NCI-H526 treated with DMSO at 0.1 percent for 48 hours (cell line): ENCODE measurements at places on chromosomes 5 and 9.

DNA sequence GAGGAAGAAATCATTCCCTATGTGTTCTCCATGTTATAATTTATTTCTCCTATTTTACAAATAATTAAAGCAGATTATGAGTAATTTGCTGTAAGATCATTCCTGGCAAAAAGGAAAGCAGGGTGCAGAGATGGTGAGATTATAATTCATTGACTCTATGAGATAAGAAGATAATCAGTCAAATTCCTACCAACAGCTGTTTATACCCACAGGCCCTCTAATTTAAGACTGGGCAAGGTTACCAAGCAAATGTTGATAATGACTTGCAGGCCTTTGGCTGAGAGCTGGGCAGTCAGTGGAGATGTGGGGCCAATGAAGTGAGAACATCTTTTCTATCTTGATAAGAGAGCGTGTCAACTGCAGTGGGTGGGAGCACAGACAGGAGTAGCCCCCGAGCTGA, 222.7 kb downstream of the ICE1 start:
- DNase-seq = no peak

DNA sequence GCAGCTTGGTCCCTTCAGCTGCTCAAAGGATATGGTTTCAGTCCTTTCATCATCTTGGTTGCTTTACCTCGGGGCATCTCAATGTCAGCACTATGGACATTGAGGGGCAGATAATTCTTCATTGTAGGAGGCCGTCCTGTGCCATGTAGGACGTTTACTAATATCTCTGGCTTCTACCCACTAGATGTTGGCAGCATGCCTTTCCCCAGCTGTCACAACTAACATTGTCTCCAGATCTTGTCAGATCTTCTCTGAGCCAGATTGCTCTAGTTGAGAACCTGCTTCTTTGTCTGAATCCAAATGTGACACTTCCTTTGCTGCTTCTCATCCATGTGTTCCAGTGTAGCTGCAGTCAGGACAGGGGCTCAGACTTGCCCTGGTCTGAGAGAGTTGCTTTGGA, 10.3 kb downstream of the PTPA start:
- DNase-seq = no peak

GRCh38 chr9:12972608-12973589, 198.1 kb downstream of the LURAP1L start:
- no peak for DNase-seq

GRCh38 chr9:7910426-7911020, 110.9 kb upstream of the DMAC1 start:
- DNase-seq = no peak

DNA sequence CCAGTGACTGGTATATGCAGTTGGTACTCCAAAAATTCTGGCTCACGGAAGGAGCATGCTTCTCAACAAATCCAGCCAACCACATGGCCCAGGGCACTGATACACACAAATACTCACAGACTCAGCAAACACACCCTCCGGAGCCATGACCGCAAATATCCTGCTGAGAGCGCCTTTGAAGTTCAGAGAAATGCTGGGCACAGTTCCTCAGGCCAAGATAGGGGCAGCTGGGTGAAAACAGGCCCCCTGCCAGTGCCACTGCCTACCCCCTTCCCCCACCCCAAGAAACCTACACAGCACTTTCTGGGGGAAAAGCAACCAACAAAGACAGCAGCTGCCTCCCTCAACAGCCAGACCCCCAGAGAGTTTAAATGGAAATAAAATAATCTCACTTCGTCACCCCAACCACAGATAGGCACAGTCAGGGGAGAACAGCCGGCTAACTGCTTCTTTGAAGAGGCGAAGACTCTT, 120.0 kb downstream of the C5orf15 start:
- DNase-seq = no peak

DNA sequence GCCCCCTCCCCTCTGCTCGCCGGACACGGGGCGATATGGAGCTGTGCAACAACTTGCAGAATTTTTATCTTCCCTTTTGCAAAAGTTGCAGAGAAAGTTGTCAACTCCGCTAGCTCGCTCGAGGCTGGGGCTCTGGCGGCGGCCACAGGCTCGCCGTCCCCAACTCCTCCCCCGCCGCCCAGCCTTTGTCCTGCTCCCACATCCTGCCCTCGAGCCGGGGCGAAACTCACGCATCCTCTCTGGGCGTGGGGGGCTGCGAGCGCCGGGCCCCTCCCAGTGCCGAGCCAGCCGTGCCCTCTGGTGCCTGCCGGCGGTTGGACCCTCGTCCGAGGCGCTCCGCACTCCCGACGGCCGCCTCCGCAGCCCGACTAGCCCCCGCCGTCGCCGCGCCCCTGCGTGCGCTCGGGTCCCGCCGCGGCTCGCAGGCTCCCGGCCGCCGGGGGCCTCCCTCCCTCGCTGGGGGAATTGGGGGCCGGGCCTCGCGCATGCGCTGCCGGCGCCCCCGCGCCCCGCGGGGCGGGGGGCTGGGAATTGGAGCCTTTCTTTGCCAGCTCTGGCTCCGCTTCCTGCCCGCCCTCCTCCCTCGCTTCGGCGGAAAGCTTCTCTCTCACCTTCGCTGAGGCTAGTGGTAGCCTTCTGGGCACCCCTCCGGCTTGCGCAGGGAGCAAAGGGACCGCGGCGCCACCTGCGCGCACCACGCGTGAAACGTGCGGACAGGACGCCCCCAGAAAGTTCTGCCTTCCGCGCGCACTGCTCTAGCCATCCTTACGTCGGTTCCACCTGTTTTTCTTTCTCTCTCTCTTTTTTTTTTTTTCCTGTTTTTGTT, at the start of gene CCNJL:
Gene CCNJL (minus strand): TSS at position 431 of the 826 bp plus-strand sequence. CDS start 641 bp downstream, outside the sequence.
- no peak for DNase-seq

- peak; percentile 10 for DNase-seq
These were observed 77.1 kb downstream of the MRPS27 start for GRCh38 chr5:72242796-72243475.

- DNase-seq = no peak
These were observed 447.3 kb upstream of the ARRDC3 start for GRCh38 chr5:91830361-91830953.

GRCh38 chr9:78300209-78300608, 3.3 kb downstream of the PSAT1 start:
- DNase-seq = no peak
